ENCODE measurements at places on chromosomes 11 and 22.

GRCh38 chr11:114001416-114001815 lies 26.5 kb downstream of the HTR3A start:
- DNase-seq, result no peak

GRCh38 chr11:67671211-67671520 lies 3.3 kb downstream of the ALDH3B2 start:
- no peak for DNase-seq

DNA sequence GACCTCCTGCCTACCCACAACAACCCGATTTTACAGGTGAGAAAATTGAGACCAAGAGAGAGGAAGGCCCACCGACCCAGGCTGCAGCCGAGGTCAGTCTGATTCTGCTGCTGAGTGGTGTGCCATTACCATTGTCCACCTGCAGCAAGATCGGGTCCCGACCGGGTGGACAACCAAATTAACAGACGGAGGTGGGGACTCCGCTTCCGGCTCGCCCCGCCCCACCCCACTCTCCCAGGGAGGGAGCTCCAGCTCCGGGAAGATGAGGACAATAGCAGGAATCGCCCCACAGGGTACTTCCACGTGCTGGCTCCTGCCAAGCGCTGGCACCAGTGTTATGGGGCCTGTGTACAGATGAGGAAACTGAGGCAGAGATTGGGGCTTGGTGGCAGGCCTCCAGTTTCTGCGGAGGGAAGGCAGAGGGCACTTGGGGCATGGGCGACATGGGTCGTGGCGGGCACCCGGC lies 425 bp upstream of the KDELR3 start:
- no peak for DNase-seq

GRCh38 chr11:24828938-24829605 lies 332.2 kb downstream of the LUZP2 start:
- DNase-seq, result no peak

GRCh38 chr11:115197031-115197430 lies 307.2 kb downstream of the CADM1 start:
- DNase-seq, result no peak

- no peak for DNase-seq
Observed at GRCh38 chr11:451738-452137, 1.7 kb downstream of the PTDSS2 start.

- peak; percentile 58 for DNase-seq
Observed at GRCh38 chr11:123195188-123196059, at the start of gene CLMP. CLMP (minus strand) TSS chr11:123195248; CDS start chr11:123194940, 308 bp downstream.

- no peak for DNase-seq
Observed at GRCh38 chr22:22856364-22856763, 31.3 kb upstream of the IGLL5 start.

DNA sequence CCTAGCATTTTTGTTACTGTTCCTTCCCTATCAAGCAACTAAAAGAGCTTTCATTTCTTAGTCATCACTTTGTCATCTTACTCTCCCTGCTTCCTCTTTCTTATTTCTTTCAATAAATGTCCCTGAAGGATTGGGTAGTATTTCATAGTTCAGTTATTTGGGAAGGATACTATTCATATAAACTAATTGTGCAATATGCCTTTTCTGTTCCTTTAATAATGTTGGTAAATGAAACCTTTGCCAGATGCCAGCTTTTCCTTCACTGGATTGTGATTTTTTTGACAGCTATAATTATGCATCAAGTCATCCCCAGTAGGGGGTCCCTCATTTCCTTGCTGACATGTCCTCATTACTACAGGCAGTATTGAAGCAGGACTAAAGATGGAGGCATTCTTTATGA lies 101.7 kb downstream of the ATM start:
- DNase-seq, result no peak

DNA sequence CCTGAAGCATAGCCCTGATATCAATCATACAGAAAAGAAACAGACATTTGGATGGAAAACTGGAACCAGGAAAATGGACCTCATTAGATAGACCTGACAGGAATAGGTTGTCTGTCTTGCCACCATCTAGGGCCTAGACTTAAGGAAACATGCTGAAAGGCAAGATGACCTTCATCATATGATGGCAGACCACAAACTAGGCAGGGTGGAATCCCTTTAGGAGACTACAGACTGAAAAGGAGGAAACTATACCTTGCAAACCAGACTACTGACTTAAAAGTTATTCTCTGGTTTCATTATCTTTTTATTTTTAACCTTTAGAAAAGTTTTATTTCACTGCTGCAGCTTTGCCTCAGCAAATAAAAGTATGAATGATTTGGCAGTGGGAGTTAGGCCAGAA lies 20.3 kb downstream of the SBF2 start:
- DNase-seq, result no peak

DNA sequence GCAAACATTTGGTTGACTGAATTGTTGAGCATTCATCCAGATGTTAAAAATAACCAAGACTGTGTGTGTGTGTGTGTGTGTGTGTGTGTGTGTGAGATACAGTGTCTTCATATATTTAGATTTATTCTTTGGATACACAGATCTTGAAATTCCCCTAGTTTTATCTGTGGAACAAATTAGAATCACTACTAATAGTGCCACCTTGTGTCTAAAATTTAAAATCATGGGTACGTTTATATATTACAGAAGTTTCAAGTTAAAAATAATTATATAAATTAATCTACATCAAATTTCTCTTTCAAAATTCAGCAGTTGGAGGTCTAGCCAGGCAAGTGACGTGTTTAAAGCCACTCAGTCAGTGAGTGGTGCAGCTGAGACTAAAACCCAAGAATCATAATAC lies 1566.2 kb upstream of the TENM4 start:
- no peak for DNase-seq

- no peak for DNase-seq
Observed at GRCh38 chr11:78200061-78200460, 11.3 kb downstream of the USP35 start.

DNA sequence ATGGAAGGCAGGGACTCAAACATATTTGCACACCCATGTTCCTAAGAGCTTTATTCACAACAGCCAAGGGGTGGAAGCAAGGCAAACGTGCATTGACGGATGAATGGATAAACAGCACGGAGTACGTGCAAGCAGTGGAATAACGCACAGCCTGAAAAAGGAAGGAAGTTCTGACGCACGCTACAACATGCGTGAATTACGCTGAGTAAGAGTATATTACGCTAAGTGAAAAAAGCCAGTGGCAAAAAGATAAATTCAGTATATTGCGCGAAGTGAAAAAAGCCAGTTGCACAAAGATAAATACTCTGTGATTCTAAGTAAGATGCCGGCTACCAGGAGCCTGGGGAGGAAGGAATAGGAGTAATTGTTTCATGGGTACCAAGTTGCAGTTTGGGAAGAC lies 19.5 kb downstream of the PHF21B start:
- DNase-seq, result no peak

GRCh38 chr22:40482886-40483285 lies 112.5 kb downstream of the SGSM3 start:
- DNase-seq, result no peak

GRCh38 chr11:44565953-44566949 lies 788 bp downstream of the CD82 start:
- no peak for DNase-seq

GRCh38 chr11:32417806-32418205 lies 17.5 kb downstream of the WT1 start:
- DNase-seq, result no peak

- DNase-seq, result no peak
Observed at GRCh38 chr11:11866203-11866602, 24.4 kb downstream of the USP47 start.

DNA sequence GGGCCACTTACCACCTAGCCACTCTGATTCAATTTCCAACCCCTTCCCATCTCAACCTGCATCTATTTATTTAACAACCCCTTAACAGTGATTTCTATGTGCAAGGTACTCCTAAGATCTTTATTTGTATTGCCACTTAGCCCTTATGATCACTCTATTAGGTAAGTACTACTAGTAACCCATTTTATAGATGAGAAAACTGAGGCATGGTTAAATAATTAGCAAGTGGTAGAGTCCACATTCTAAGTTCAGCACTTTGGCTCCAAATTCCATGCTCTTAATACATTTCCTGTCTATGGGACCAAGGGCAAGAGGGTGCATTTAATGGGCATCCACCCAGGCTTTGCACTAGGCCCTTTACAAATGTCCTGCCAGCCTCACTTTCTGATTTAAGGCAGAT lies 38.1 kb upstream of the CSNK2A3 start:
- no peak for DNase-seq

GRCh38 chr11:3095712-3096361 lies 38.6 kb upstream of the CARS1 start:
- peak; percentile 21 for DNase-seq
